HT1080 (cell line): ENCODE measurements at places on chromosomes 5 and 9. TPM values are rescaled to one million over a fixed set of nuclear protein-coding genes. Genes with fewer than 3 reads are reported as not detected.

DNA sequence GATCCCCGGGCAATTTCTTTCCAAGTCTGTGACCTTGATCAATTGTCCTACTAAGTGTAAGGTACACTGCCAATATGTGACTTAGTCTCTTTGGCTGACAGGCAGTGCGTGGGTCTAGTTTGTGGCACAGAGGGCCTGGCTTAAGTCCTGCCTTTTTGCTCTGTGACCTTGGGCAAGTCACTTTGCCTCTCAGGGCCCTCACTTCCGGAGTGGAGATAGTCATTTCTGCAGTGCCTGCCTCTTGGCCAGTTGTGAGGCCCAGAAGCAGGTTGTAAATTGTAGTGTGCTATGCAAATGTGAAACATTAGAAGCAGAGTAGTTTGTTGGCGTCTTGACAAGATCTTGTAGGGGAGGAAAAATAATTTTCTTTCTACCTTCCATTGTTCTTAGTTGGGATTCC is 39.0 kb downstream of the KIF4B start:
- peak; percentile 17 for DNase-seq

GRCh38 chr9:22809371-22809770 is 362.7 kb downstream of the DMRTA1 start:
- no peak for DNase-seq

The RPL35 gene
- 5,179 and 7,098 TPM in 2 replicates for total RNA-seq

DNA sequence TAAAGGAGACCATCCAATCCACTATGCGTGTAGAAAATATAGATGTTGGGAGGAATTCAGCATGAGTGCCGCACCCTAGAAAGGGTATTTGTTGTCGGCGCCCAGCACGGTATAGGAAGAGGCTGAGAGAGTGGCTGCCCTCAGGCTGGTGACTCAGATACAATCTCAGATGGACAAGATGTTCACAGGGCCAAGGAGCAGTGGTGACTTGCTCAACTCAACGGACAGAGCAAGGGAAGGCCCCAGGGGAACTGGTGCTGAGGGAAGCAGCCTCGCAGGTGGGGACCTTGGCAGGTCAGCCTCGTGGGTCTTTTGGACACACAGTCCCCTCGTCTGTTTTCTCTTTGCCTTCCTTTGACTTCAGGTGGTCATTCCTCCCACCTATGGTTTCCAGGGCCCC is 28.0 kb upstream of the IRX2 start:
- no peak for DNase-seq

The TMEM203 gene
- 63.4 and 65.8 TPM in 2 replicates for total RNA-seq

The GEMIN5 gene
- 27.0 and 28.6 TPM in 2 replicates for total RNA-seq

- no peak for DNase-seq
Measured at GRCh38 chr9:91312717-91313325, 48.9 kb downstream of the AUH start.

DNA sequence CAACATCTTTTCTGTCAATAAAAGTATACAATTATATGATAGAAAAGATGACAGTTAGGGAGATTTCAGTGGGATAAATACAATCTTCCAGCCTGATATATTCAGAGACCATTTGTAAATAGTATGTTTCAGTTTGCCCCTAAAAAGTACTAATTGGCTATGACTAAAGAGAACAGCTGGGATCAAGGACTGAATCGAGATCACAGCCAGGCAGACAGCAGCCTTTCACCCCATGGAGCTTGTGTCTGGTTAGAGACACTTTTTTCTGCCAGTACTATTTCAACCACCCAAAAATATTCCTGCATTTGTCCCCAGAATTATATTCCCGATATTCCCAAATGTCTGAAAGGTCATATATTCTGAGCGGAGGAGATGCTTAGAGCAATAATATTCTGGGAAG is 577.3 kb upstream of the TLE4 start:
- no peak for DNase-seq

DNA sequence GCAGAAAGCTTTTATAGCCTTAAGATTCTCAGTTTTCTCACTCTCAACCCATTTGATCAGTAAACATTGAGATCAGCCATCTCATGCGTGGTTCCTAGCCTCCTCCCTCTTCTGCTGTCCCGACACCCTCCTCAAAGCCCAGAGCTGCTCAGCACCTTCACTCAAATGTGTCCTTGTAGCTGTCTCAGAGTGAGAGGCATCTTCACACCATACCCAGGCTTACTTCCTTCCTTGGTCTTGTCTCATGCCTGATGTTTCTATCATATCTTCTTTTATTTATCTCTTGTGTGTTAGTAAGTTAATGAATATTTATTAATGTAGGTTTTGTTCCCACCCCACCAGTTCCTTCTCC is 72.4 kb upstream of the SNX2 start:
- DNase-seq: no peak

GRCh38 chr9:95626885-95627558 is 110.3 kb upstream of the PTCH1 start:
- DNase-seq: peak; percentile 62

DNA sequence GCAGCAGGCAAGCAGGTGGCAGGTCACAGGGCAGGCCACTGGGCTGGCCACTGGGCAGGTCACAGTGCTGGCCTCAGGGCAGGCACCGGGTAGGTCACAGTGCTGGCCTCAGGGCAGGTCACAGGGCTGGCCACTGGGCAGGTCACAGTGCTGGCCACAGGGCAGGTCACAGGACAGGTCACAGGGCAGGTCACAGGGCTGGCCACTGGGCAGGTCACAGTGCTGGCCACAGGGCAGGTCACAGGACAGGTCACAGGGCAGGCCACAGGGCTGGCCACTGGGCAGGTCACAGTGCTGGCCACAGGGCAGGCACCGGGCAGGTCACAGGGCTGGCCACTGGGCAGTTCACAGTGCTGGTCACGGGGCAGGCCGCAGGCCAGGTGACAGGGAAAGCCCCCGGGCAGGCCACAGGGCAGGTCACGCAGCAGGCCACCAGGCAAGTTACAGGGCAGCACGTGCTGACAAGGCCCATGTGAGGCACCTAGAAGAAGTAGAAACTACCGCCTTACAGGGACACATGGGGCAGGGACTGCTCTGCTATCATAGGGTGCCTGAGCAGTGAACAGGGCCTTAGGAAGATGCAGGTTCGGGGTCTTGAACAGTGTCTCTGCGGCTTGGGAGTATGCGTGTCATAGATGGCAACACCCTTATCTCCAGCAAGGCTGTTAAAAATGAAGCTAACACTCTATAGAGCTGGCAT is 18.6 kb upstream of the MED10 start:
- no peak for DNase-seq

The SCGB3A2 gene
- not detected in 2 replicates for total RNA-seq

- no peak for DNase-seq
Measured at GRCh38 chr5:10297646-10298204, 10.0 kb downstream of the CMBL start.

The RNF208 gene
- 0.10 and 0.96 TPM in 2 replicates for total RNA-seq

The CCL19 gene
- total RNA-seq: not detected in 2 replicates

GRCh38 chr9:88996046-88996920 is 5.0 kb downstream of the S1PR3 start:
- DNase-seq: no peak

- DNase-seq: no peak
Measured at GRCh38 chr5:3392306-3392939, 203.2 kb upstream of the IRX1 start.

- DNase-seq: no peak
Measured at GRCh38 chr5:132250547-132250946, 6.9 kb upstream of the PDLIM4 start.

- DNase-seq: no peak
Measured at GRCh38 chr9:82695704-82696103, 367.2 kb downstream of the RASEF start.

DNA sequence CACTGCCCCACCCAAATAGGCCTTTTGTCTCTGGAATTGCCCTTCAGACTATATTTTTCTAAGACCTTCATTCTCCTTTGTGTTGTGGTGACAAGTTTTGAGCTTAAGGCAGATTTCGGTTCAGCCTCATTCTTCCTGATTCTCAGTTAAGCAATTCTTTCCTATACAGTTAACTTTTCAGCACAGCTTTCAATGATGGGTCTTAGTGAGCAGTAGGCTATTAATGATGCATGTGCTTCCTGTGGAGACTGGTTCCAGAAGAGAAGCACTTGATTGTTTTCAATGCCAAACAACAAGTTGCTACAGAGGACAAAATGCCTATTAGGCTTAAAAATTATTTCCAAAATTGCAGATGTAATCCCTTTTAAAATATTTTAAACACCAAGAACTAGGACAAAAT is 47.7 kb upstream of the TLX3 start:
- no peak for DNase-seq

DNA sequence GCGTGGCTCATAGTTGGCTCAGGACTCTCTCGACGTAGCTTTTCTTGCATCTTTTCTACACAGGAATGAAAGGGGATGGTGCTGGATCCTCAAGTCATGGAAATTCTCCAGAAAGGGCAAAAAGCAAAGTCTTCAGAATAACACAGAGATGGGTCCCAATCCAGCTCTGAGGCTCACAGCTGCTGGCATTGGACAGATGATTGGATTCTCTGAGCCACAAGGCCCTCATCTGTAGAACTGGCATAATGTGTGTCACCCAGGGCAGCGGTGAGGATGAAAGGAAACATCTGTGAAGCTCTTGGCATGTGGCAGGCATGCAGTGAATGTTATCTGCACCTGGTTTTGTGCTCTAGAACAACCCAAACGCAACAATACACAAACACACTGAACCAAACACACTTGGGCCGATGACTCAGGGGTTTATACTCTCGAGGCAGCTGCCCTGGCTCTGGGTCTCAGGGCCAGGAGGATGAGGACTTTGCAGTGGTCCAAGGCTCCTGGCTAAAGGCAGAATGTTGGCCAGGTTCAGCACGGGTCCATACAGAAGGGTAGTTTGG is 64.0 kb upstream of the UBTD2 start:
- DNase-seq: no peak

The PGM5 gene
- 0.20 and 0.63 TPM in 2 replicates for total RNA-seq

GRCh38 chr5:112192866-112193265 is 226.2 kb downstream of the EPB41L4A start:
- no peak for DNase-seq

DNA sequence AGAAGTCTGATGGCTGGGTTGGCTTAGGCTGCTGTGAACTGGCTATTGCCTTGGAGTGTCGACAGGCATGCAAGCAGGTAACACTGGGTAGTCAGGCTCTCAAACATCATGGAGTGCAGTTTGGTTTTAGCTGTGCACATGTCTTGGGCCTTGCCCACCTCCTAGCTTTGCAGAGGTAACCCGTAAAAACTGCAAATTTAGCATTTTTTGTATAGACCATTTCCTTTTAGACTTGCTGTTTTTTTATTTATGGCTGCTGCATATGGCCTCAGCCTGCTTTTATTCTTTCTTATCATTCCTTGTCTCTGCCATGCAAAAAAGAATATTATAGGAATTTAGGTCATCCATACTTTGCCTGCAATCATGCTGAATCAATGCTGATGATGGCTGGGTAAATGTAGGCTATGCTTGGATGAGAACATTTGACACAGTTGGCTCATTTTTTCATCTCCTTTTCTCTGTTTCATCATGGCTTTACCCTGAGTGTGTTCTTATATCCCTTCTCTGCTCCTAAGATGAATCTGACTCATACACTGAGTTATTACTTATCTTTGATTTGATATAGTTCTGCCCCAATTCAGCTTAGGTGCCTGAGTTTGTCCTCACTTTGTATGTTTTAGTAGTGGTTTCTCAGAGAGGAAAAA is 27.2 kb downstream of the RECK start:
- DNase-seq: no peak

DNA sequence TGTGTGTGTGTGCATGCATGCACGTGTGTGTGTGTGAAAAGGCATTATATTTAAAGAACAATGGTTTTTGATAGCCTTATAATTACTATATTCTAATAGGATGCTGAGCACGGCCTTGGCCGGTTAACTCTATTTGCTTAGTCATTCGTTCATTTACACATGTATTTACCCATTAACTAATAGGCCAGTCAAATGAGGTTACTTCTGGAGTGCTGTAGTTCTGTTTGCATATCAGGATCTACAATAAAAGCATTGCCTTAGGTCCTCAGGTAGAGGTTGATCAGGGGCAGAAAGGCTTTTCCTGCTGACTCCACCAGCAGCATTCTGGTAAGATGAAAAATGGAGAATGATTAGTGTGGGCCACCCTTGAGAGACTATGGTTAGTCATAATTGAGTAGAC is 219.0 kb downstream of the COMMD10 start:
- DNase-seq: no peak

The ANXA2R gene
- 0.23 and 0.59 TPM in 2 replicates for total RNA-seq

- DNase-seq: no peak
Measured at GRCh38 chr9:18361646-18362045, 112.3 kb upstream of the ADAMTSL1 start.

DNA sequence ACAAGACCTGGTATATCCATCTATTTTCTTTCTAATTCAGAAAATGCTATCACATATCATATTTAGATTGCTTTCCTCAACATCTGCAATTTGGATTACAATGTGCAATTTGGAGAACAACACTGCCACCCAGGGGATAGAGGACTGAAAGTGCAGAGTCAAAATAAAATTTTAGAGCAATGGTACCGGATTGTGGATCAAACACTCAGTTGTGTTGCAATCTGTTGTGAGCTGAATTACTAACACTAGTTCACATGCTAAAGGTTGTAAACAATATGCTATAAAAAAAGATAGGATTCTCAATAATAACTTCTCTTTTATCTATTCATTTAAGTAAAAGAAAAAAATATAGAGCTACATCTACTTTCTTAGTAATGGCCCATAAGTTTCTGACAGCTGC is 11.9 kb upstream of the SRFBP1 start:
- peak; percentile 33 for DNase-seq

DNA sequence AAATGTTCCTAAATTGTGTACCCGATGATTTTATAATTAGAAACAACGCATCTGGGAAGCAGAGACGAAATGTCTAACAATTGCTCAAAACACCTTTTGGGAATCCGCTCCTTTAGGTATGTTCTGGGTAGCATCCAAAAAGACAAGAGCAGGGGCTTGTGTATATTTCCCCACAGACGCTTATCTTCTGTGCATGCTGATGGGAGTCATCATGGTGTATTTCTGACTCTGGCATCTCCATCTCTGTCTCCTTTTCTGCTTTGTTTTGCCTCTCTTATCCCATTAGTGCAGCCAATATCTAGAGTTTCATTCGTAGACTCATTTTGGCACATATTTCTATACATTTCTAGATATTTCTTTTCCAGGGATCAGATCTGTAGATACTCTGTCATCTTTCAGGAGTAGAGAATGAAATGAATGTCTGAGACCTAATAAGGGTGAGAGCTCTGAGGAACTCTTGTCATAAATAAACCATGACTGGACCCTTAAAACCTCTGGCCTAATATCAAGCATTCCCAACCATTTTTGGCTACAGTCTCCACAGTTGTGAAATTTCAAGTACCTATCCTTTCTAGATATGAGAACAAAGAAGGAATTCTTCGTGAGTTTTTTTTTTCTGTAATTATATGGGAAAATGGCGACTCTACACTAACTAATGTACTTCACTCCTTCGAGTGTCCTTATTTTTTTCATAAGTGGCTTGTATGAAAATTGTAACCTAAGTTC is 508.2 kb downstream of the ACTL7B start:
- no peak for DNase-seq

- DNase-seq: peak; percentile 21
Measured at GRCh38 chr9:124179196-124180071, 78.3 kb upstream of the NEK6 start.

DNA sequence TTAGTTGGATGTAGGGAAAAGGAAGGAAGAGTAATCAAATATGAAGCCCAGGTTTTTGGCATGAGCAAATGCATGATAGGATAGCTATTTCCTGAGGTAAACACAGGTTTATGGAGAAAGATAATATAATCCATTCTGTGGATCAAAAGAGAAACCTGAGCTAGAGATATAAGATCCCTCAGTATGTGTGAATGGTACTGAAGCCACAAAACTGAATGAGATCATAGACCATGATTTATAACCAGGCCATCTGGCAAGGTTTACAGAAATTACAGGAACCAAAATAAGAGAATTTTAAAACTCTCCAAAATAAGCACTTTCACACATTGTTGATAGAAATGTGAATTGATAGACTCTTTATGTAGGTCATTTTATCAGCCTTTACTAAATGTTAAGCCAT is 28.7 kb upstream of the ECM2 start:
- peak; percentile 26 for DNase-seq

The PCDHGA9 gene
- total RNA-seq: 0.23 and 0.29 TPM in 2 replicates
